ENCODE measurements at places on chromosomes 13 and 19. TPM values are rescaled to one million over a fixed set of nuclear protein-coding genes. Genes with fewer than 3 reads are reported as not detected.

- DNase-seq = no peak
These were observed at the start of gene CBY2 for GRCh38 chr13:45702088-45702487. Gene CBY2, plus strand, starts transcription at chr13:45702320. Its CDS starts 71 bp downstream, at chr13:45702391.

- peak; percentile 93 for DNase-seq
These were observed 191.5 kb upstream of the KL start for GRCh38 chr13:32824675-32825074.

GRCh38 chr19:17079710-17080439 is 4.3 kb downstream of the MYO9B start:
- DNase-seq = peak; percentile 99

DNA sequence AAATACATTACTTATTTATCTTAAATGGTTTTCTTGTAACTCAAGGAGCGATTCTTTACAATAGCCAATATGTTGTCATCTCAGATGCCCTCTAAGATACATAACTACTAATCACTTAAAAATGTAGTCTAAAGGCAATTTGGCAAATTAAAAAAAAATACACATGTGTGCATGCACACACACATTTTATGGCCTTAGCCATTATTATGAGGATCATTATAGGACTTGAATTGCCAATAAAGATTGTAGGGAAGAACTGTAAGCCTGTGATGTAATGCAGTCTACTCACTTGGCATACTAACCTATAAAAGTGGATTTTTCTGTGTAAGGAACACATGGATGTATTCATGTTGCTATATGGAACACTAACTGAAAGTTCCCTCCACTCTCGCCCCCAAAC is 274.3 kb downstream of the SHISA2 start:
- no peak for DNase-seq

GRCh38 chr19:12834566-12834943 is at the start of gene RTBDN:
Gene RTBDN, minus strand, starts transcription at chr19:12834579. Its CDS starts 4,600 bp downstream, at chr19:12829979.
- DNase-seq = no peak

DNA sequence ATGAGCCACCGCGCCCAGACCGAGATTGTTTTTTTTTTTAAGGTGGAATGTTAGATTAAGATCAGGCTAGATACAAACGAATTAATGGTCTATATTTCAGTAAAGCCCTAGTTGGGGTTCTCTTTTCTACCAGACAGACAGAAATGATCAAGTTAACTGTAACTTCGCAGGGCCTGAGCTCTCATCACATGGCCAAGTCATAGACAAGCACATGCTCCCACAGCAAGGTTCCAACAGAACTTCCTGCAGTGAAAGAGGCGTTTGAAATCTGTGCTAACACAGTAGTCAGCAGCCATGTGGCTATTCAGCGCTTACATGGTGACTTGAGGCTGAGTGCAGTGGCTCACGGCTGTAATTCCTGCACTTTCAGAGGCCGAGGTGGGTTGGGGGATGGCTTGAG is 34.7 kb upstream of the SEMA6B start:
- DNase-seq = no peak

GRCh38 chr13:41145136-41145908 is 12.7 kb upstream of the KBTBD6 start:
- peak; percentile 30 for DNase-seq

- no peak for DNase-seq
These were observed 689 bp downstream of the SPACA6 start for GRCh38 chr19:51693819-51694218.

GRCh38 chr19:12996406-12997094 is 1.3 kb downstream of the NFIX start:
- DNase-seq = no peak

GRCh38 chr19:33111587-33111986 is 20.3 kb upstream of the WDR88 start:
- no peak for DNase-seq

COQ8B gene
- 25.8 TPM for total RNA-seq

PRR20D gene
- not detected for total RNA-seq

DNA sequence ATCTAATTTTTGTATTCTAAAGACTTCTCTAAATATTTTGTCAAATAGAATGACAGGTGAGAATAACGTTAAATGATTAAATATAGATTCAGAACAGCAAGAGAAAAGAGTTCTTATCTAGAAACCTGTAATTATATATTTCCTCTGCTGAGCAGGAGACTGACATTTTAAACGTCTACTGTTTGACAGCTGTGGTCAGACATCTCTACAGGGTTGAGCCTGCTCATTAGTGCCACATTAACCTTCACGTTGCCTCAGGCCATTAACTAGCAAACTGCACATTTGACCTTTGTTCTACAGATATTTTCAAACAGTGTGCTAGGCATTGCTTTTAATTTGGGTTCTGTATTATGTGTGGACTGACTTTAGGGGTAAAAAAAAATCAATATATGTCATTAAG is 347.5 kb downstream of the GPC5 start:
- DNase-seq = no peak

KLK2 gene
- total RNA-seq = not detected

DNA sequence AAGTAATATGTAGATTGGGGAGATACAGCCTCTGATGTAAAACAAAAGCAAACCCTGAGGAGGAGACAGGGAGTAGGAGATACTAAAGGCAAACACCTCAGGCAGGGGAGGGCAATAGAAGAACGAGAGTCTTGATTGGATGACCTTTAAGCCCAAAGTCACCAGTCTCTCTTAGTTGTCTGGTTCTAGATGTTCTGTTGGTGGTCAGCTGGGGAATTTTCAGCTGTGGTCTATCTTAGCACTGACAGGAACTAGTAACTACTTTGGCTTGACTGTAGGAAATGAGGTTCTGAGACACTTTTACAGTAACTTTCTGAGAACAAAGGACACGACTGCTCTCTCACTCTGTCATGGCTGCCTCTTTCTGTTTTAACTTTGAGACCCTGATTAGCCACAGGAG is 290.7 kb upstream of the MIR17HG start:
- DNase-seq = no peak

LRRC25 gene
- not detected for total RNA-seq

DNA sequence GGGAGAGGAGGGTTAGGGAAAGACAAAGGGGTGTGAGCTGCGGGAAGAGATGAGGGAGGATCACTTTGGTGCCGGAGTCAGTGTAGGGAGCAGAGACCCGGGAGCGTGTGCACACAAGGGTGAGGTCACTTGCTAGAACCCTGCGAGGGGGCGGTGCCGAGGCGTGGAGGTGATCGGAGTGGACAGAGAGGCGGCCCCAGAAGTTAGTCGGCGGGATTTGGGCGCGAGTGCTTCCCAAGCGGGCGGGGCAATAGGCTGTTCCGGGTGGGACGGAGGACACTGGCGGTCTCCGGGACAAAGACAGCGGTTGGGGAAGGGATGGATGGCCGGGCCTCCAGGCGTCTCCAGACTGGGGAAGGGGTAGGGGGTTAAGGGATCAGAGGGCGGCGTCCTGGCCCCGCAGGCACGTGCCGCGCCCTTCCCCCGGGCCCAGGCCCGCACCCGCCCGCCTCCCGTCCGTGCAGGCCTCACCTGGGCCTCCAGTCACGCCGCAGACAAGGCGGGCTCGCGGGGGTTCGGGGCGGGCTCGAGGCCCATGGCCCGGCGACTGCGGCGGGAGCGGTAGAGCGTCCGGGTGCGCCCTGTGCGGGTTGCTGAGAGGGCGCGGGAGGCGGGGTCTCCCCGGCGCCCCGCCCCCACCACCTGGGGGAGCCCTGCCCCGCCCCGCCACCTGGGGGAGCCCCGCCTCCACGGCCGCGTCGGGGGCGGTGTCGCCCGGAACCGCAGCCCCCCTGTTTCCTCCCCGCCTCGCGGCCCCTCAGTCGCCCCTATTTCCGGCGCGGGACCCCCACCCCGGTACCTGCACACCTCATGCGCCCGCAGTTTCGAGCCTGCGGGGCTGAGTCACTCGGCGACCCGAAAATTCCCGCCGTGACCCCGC is at the start of gene LPAR2:
LPAR2 (minus strand) TSS at position 600 of the 880 bp plus-strand sequence. CDS start 945 bp downstream, outside the sequence.
- DNase-seq = peak; percentile 18

DNA sequence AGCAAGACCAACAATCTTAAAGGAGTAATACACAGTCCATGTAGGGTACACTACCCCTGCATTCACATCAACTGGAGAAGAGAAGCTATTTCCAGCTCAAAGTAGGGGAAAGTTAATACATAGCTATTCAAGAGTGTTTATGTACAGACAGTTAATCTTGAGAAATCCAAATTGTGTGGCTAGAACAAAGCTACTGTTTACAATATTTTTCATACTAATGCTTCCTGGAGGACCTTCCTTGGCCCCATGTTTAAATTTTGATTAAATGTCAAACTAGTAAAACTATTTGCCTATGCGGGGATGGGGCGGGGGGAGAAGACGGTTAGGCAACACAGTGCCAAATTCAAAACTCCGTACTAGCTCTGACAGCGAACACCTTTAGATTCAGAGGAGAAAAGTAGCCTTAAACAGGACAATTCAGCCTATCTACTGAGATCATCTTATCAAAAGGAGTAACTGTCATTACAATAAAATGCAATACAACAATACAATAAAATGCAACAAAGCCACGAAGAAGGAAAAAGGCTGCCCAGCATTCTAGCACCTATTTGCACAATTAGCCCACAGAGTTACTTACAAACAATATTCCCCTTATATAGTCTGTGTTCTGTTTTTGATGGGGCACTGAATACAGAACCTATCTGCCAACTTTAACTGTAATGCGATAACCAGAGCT is 29.1 kb downstream of the BRD4 start:
- DNase-seq = peak; percentile 83

GRCh38 chr13:109043636-109044035 is 414.2 kb downstream of the MYO16 start:
- no peak for DNase-seq

DNA sequence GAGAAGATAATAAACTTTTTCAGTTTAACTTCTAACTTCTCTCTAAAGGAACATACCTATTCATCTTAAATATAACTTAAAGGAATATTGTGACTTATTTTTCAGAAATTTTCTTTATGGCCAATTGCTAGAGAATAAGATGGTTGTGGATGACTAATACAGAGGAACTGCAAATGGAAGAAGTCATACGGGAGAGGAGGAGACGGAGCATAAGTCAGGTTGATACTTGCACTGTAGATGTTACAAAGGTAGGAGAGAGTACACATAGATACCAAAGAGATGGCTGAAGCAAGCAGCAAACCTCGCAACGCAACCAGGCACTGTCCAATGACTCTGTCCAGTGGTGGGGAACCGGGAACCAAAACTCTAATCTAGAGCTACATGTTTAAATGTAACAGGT is 963.4 kb downstream of the PCDH9 start:
- no peak for DNase-seq

DNA sequence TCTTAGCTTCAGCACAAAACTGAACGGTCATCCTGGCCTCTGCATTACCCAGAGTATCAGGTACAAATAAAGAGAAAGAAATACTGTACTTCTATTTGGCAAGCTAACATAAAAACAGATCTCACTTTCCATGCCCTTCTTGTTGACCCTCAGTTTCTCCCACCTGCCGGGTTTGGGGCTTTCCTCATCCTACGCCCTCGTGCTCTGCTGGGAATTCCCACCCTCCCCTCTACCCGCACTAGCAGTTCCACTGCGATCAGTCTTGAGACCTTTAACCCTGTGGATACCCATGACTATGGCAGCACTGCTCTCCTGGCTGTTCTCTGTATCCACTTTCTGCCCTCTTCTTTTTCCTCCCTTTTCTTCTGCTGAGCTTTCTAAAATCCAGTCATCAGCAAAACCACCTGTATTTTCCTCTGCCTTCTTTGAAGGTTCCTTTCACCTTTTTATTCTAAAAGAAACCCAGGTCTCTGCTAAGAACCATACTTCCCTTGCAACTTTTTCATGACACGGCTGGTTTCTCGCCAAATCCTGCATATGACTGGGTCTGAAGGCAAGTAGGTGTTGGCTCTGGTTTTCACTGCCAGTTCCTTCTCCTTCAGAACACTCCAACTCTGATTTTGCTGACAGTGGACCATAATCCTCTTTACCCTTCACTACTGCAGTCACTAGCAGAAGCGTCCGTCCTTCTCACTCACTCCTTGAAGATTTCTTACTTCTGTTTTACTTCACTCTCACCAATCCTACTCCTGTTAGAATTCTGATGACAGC is 99.4 kb downstream of the MIPEP start:
- DNase-seq = peak; percentile 23

MYO16 gene
- 0.86 TPM for total RNA-seq

FFAR1 gene
- not detected for total RNA-seq

DNA sequence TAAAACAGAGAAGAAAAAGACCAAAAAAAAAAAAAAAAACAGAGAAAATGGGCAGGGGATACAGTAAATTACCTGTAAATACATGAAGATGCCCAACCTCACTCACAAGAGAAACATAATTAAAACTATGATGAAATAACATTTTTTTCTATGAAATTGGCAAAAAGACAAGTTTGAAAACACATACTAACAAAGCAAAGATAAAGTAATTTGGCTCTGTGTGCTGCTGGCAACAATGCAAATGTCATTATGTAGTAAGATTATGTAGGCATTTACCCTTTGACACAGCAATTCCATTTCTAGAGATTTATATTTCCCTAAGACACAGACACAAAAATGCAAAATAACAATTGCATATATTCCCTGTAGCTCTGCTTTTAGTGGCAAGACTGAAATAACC is 20.2 kb downstream of the ZC3H13 start:
- DNase-seq = peak; percentile 16

COX7A1 gene
- 13.9 TPM for total RNA-seq

BICRA gene
- 3.0 TPM for total RNA-seq

BRSK1 gene
- total RNA-seq = 5.6 TPM

RPL13A gene
- total RNA-seq = 1,887 TPM

GRIN2D gene
- 1.9 TPM for total RNA-seq

GRCh38 chr19:39557811-39558623 is 18.1 kb upstream of the EID2 start:
- DNase-seq = peak; percentile 14

GRCh38 chr19:31970027-31970461 is 375.4 kb upstream of the ZNF507 start:
- no peak for DNase-seq

- DNase-seq = no peak
These were observed 767 bp upstream of the ZNF793 start for GRCh38 chr19:37505958-37506386.

PRPF31 gene
- 41.5 TPM for total RNA-seq

SERTM1 gene
- total RNA-seq = not detected

DNA sequence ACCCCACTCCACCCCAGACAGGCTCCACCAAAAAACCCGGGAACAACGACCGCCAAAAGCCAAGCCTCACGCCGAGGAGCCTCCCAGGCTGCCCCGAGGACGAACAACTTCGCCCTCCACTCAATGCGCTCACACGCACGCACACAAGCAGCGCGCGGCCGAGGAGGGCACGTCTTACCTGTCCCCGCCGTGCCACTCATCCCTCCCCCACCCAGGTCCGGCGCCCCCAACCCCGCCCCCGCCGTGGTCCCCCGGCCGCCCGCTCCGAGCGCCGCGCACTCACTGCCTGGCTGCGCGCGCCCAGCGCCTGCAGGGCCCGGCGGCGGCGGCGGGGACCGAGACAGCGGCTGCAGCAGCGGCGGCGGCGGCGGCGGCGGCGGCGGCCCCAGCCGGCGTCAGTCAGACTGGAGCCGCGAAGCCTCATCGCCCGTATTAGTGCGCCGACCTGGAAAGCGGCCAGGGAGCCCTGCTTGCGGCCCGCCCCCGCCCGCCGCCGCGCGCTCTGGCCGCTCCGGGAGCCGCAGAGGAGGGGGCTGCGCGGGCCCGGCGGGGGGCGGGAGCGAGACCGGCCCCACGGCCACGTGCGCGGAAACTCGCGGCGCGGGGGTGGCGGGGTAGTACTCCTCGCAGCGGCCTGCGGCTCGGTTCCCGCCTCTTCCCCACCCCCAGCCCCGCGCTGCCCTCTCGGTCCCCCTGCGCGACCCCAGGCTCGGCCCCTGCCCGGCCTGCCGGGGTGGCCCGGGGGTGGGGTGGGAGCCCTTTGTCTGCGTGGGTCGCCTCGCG is at the start of gene SMAD9:
SMAD9 (minus strand) TSS at position 406 of the 783 bp plus-strand sequence. CDS start 40,549 bp downstream, outside the sequence.
- DNase-seq = peak; percentile 54

GRCh38 chr19:40305403-40305802 is 20.3 kb upstream of the AKT2 start:
- peak; percentile 91 for DNase-seq

Measured in fibroblast of villous mesenchyme (primary cell).